Right ventricle myocardium inferior (tissue), 1 donor: ENCODE measurements at places on chromosomes 5 and 9.

DNA sequence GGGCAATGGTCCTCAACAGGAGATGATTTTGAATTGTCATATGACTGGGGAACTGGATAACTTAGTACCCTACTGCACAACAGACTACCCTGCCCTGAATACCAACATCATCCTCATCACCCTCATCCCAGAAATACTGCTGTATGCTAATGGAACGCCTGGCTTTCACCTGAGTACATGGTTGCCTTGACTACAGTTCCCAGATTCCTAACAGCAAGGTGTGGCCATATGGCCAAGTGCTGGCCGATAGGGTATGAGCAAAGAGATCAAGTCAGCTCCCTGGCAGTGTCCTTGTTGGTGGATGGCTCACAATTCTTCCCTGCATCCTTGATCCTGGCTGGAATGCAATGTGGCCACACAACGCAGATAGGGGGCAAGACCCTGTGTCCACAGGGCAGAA, 31.2 kb upstream of the IRX2 start:
- DNase-seq: no peak

- no peak for DNase-seq
Observed at GRCh38 chr5:115859378-115859777, 17.6 kb downstream of the AP3S1 start.

DNA sequence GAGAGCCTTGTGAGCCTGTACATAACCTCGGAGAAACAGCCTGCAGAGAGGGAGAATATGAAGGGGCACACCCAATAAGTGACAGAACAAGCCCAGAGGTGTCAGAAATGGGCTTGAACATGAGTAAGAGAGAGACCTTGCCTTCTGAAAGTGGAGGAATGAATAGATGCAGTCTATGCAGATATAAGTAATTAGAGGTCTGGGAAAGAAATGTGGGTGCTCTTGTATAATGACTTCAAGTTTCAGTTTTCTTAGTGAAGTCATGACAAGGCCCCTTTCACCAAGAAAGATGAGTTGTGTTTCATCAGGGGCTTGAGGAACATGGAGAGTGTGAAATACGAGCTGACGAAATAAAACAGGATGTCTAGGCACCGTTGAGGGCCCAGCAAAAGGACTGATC, 15.1 kb downstream of the GRAMD2B start:
- no peak for DNase-seq

- DNase-seq: no peak
Observed at GRCh38 chr5:6773342-6774035, 60.3 kb downstream of the TENT4A start.

DNA sequence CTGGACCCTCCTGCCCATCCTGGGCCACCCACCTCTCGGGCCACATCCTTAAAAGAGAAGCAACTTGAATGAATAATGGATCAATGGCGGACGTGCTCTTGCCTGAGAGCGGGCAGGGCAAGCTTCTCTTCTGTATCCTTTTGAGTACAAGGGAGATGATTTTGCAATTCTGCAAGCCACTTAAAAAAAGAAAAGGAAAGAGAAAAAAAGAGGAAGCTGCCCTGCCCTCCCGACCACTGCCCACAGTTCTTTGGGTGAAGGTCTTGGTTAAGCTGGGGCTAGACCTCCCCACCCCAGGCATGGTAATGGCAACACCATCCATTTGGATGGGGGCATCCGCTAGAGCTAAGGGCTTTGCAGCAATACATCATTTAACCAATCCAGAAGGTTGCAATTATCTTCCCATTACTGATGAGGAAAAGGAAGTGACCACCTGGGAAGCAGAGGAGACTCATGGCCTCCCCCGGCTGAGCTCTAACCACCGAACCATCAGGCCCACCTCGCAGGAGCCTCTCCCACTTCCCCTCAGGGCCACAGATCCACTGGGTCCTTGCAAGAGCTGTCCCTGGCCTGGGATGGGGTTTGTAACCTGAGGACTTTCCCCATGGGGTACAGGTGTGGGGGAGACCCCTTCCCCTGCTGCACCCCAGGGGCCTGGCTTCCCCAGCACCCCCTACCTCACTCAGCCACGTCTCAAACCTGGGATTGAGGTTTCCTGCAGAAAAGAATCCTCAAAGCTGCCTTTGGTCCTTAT, 27.8 kb upstream of the LAMC3 start:
- DNase-seq: no peak

GRCh38 chr5:98749046-98749445, 24.4 kb upstream of the RGMB start:
- no peak for DNase-seq

DNA sequence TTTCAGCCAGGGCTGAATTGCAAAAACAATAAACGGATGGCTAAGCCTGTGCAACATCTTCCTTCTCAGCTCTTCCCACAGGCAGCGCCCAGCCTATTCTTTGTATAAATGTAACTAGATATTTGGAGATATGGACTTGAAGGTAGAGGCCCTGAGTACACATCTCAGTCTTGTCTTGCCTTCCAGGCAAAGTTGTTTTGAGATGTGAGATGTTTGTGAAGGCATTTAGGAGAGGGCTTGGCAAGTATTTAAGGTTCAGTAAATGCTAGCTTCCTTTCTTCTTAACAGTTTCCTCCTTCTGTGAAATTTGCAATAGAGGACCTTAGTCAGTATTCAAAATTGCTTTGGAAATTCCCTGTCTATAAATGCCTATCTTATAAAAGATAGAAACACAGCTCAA, 228.8 kb downstream of the NR2F1-AS1 start:
- DNase-seq: no peak

GRCh38 chr9:86217076-86217755, 42.2 kb downstream of the C9orf153 start:
- DNase-seq: no peak

DNA sequence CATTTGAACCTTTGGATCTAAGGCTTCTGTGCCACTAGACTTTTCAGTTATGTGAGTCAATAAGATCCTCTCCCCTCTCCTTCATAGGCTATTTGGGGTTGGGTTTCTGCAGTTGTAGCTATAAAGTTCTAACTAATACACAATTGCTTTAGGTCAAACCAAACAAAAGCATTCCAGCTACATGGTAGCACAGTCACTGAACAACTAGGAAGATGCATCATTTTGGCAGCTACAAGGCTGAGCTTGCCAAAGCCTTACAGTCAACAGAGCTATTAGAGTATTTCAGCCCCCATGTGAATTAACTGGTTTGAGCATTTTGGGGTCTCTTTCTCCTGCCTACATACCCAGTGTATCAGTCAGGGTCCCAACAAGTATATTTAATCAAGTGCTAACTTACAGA, 234.6 kb downstream of the ZNF608 start:
- DNase-seq: no peak

DNA sequence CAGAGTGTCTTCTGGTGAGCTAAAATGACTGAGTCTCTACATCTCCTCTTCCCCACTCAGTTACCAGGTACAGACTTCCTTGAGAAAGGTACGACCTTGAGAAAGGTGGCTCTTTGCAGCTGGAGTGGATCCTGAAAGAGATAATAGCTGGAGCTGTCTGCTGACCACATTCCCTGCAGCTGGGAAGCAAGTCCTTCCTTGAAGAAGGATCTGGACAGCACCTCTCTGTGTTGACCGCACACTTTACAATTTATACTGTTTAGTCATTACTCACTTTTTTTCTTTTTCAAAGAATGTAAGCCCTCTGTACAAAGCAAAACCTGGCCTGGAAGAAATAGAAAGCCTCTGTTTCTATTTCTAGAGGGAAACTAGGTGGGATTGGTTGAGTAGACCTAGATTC, 148.8 kb downstream of the MACIR start:
- no peak for DNase-seq

- no peak for DNase-seq
Observed at GRCh38 chr9:90176901-90177300, 465.7 kb downstream of the DIRAS2 start.

DNA sequence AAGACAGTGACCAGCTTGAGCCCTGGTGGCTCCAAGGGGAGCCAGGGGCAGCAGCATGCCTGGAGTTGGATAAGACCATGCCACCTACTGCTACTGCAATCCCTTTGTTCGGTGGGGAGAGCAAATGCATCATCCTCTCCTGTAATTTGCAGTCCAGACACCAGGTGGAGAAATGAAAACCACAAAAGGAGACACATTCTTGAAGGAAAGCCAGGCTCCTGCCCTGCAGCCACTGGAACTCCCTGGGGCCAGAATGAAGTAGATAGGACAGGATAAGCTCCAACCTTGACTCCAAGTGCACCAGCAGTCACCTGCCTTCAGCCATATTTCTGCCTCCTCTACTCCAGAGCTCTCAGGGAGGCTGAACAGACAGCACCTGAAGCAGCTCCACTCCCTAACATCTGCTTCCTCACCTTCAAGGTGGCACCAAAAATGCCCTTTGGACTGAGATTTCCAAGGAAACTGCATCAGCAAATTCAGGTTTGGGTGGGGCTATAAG, 65.1 kb upstream of the IQGAP2 start:
- DNase-seq: no peak

DNA sequence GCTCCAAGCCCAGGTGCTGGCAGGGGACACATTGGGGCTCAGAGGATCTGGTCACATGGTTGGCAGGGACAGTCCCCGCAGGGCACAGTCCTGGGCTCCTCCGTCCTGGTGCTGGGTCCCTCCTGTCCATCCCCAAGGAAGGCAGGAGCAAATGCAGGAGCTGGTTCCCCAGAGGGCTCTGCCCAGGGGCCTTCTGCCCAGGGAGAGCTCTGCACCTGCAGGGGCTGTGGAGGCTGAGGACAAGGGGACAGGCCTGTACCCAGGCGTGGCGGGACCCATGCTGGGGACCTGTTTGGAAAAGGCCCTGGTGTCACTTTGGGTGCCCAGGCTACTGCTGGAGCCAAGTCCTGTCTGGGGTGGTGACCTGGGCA, 7.2 kb downstream of the SPATA31E1 start:
- no peak for DNase-seq

DNA sequence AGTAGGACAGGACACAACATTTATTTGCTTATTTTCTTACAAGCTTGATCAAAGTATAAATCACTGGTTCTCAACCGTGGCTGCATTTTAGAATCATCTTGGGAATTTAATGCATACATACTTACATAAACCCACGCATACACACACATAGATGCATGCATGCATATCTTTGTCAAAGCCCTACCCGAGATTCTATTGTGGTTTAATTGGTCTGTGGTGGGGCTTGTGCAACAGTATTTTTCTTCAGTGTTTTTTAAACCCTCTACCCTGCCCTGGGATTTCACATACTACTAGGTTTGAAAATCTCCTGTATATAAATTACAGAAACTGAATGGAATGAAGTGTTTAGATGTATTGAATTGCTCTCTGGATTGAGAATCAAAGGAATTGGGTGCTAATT, 1166.2 kb downstream of the MAT2B start:
- DNase-seq: no peak

DNA sequence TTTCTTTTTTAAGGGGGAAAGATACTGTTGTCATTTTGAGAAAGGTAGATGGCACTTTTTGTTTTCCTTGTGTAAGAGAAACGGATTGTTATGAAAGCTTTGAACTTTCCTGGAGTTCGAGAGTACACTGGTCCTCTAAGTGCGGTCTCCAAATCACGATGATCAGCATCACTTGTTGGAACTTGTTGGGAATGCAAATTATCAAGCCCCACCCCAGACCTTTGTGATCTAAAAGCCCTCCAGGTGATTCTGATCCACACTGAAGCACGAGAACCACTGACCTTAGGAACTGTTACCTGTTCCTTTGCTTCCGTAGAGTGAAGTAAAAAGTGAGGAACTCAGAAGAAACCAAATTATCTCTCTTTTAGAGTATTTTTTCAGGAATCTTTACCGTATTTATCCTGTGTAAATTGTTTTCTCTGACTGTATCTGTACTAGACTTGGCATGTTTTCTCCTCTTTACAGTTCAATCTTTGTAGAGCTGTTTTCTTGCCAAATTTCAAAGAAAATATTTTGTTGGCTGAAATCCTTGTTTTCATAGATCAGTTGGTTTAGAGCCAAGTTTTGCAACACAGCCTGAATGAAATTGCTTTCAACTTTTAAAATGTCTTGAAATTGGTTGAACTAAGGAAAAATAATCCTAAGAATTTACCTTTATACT, 4.0 kb downstream of the MAT2B start:
- DNase-seq: no peak

DNA sequence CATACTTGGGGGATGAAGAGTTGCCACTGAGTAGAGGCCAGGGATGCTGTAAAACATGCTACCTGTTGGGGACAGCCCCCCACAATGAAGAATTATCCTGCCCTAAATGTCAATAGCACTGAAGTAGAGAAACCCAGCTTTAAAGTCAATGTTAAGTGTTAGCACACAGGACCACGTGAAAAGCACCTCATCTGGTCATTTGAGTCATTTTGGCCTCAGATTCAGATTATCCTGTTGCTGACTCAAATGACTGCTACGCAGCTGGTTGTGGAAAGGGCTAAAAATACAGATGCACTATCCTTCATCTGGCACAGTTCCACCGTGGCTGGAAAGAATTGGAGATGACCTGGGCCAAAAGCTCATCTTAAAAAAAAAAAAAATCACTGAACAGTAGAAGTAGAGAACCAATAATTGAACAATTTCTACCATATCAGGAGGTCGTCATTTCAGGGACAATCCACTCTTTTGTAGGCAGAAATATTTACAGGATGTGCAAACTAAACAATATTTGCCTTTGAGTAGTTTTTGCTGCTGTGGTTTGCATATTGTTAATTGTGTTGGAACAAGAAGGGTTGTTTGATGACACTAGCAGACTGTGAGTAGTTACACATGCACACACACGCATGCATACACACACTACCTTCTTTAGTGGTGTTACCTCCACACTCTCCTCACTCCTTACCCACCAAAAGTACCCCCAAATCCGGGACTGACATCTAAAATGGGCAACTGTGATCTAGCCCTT, 195.3 kb upstream of the KLF9 start:
- no peak for DNase-seq

DNA sequence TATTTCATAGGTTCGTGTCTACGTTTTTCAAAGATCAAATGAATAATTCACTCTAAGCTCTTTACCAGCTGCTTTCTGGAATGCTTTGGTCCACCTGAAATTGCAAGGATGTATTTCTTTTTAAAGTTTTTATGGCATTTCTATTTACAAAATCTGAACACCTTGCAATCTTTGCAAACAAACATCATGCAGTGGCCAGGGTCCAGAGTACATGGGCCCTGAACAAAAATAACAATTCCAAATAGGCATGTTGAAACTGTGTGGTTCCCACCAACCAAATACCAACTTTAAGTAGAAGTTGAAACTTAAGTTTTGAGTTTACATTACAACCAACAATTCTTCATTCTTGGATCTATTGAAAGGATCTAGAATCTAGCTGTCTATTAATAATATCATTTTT, 180.1 kb upstream of the FTMT start:
- no peak for DNase-seq

DNA sequence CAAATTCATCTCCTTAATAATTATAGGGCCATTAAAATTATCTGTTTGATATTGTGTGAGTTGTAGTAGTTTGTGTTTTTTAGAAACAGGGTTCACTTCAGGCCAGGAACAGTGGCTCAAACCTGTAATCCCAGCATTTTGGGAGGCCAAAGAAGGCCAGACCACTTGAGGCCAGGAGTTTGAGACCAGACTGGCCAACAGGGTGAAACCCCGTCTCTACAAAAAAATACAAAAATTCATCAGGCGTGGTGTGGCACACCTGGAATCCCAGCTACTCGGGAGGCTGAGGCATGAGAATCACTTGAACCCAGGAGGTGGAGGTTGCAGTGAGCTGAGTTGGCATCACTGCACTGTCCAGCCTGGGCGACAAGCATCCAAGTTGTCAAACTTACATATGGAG, 57.0 kb downstream of the IARS1 start:
- DNase-seq: no peak

- no peak for DNase-seq
Observed at GRCh38 chr9:83724436-83724835, 16.7 kb upstream of the UBQLN1 start.
